NCI-H345 (cell line): ENCODE measurements at places on chromosomes 1 and 21.

- no peak for DNase-seq
These were observed 7.2 kb downstream of the ZDHHC18 start for GRCh38 chr1:26833432-26834405.

DNA sequence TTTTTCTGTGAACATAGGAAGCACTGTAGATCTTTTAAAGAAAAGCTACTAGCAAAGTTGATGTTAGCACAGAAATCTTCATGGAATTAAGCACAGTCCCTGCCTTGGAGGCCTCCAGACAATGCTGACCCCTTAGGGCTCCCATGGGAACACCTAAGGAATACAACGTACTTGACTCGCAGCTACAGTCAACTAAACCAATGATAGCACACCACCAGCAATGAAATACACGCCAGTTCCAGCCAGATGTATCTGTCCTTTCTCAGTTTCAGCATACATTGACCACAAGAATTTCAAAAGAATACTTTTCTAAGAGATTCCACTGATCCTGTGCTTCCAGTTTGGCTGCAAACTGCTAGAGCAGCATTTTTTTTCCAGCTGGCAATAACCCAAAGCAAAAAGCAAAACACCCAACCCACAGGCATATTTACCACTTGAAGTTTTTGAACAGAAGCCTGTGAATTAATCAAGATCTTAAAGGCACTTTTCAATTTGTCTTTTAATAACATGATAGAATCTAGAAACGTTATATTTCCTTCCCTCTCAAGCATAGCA, 42.8 kb upstream of the KRTAP11-1 start:
- no peak for DNase-seq

GRCh38 chr1:221105578-221105977, 226.3 kb downstream of the HLX start:
- no peak for DNase-seq

GRCh38 chr1:181429462-181429861, 53.9 kb upstream of the CACNA1E start:
- DNase-seq, result no peak

DNA sequence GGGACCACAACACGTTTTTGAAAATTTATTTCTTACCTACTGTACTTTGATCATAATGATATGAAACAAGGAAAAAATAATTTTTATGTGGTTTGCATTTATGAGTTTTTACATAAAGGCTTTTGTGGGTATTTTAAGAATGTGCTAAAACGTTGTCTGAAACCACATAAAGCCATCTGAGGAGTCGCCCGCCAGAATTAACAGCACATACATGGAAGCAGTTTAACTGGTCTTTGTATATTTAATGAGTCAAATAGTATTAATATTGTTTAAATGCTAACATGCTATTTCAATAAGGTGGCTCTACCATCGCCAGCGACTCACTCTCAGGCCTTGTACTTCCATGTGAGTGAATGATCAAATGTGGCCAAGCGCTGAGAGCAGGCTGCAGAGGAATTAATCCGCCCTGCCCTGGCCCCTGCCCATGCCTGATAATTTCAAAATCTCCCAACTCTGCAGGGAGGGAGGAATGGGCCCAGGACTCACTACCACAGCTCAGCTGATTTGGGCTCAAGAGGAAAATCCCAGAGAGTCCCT, 49.6 kb downstream of the SLC66A1 start:
- no peak for DNase-seq

DNA sequence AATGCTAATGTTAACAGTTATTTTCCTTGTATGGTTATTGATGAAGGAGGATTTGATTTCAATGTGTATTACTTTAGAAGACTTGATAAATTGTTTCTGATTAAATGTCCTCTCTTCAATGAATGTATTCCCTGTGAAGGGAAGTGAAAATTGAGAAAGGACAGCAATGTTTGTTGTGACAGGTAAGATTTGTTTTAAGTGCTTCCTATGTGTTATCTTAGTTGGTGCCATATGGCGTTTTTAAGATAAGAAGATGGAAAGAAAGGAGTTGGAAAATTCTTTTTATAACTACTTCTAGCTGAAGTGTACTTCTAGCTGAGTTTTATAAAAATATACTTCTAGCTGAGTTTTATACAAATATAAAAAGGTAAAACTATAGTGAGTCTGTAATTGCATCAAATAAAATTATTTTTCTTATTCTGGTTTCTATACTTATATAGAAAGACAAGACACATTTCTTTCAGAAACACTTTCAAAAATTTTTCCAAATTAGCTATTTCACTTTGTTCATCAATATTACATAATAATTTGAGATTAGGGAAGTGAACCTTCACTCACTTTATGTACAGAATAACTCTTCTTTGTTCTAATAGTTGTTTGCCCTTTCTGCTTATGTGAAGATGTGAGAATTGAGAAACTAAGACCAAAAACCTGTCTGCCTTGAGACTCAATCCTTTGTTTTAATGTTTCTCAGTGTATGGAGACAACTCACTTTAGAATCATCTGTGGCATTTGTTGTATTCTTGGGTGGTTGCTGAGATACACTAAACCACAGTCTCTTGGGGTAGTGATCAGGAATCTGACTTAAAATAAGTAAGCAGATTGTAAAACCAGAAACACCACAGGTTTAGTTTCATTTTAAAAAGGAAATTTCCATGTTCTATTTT, 382.9 kb upstream of the B3GALT2 start:
- DNase-seq, result no peak

- peak; percentile 80 for DNase-seq
These were observed 453 bp downstream of the DRAM2 start for GRCh38 chr1:111139324-111139955.

DNA sequence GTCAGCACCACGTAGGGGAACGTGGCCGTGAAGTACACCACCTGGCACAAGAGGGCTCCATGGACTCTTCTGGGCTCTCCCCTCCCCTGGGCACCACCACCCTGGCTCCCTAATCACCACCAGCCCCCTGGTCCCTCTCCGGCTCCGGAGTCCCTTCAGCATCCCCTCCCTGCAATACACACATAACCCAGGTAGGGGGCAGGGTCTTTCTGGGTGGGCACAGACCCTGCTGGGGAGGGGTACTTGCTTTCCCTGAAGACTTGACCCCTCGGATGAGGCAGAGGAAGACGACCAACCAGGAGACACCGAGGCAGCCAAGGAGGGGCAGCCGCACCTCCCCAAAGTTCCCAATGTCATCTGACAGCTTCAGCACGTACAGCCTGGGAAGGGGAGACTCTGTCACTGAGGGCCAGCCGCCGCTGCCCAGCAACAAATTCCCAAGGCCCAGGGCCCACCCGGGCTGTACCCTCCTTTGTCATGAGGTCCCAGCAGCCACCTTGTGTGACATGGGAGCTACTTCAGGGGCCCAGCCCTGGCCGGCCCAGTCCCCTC, 11.3 kb downstream of the CCDC24 start:
- no peak for DNase-seq
